ENCODE measurements at places on chromosomes 12 and 14.

- no peak for DNase-seq
Observed at GRCh38 chr12:56699020-56699661, 11.1 kb upstream of the PTGES3 start.

DNA sequence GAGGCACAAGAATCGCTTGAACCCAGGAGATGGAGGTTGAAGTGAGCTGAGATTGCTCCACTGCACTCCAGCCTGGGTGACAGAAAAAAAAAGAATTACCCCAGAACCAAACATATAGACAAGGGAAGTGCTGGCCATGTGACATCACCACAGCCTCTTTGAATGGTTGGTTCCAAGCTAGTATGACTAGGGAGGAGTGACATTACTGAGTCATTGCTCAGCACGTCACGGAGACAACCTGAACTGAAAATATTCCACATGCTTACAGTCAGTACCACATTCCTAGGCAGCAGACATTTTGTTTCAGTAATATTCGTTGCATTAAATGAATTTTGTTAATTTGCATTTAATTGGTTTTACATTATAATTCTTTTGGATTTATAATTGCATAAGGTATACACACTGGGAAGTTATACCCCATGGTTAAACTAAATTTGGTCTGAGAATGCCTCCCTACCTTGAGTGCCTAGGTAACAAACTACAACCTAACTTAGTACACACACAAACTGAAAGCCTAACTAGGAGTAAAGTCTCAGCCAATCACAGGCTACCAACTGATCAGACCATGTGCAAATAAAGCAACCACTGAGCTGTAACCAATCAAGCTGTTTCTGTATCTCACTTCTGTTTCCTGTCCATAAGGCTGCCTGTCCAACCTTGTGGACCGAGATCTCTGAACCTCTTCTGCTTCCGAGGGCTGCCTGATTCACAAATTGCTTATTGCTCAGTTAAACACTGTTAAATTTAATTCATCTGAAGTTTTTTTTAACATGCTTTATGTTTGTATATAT, 164.4 kb downstream of the CAND1 start:
- DNase-seq, result no peak

GRCh38 chr14:59256331-59256730, 67.9 kb downstream of the DAAM1 start:
- DNase-seq, result no peak

DNA sequence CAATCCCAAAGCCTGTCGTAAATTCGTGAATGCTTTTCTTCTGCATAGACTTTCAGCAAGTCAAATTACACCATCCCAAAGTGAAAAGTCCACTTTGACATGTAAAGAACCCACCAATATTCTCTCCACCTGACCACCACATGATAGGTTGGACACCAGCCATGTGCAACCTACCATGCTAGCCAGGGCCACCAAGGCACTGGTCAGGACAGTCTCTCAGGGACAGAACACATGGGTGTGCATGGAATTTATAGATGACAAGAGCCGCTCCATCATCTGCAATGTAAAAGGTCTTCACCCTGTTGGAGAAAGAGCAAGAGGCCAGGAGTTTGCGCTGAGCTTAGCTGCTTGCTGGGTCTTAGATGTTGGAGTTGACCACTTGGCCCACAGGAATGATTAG, 5.4 kb upstream of the KRT76 start:
- DNase-seq, result no peak

DNA sequence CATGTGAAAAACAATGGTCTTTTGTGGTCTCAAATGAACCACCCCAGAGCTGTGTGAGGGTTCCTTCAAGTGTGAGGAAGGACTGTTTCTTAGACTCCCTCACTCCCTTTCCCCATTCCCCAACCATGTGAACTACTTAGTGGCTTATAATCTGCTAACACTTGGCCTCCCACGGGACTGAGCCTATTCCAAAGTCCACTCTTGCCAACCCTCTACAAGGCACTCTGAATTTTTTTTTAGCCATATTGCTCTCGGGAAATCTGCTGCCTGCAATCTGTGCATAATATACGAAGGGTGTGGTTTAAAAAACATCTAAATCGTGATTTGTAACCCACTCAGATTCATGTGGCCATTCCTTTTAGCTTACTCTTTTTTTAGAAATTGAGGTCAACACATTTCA, 2.6 kb downstream of the SVOP start:
- DNase-seq, result no peak

DNA sequence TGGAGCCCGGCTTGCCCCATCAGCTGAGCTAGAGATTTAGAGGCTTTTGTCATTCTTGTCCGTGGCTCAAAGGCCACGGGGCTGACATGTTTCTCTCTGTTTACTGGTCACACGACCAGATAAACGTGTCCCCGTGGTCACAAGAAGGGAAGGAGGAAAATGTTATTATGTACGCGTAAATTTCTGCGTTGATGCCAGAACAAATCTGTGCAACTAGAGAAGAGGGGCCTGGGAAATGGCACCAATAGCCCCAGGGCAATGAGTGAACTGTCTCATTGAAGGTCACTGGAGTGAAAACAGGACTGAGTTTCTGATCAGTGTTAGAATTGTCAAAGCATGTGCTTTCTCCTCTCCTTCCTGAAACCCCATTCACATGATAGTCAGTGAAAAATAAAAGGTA, 25.3 kb downstream of the OAS2 start:
- DNase-seq, result no peak

- no peak for DNase-seq
Observed at GRCh38 chr14:33958605-33959226, 7.8 kb upstream of the EGLN3 start.

GRCh38 chr12:77648716-77649115, 182.0 kb upstream of the NAV3 start:
- no peak for DNase-seq

GRCh38 chr12:116771651-116772050, 33.5 kb downstream of the RNFT2 start:
- DNase-seq, result no peak

DNA sequence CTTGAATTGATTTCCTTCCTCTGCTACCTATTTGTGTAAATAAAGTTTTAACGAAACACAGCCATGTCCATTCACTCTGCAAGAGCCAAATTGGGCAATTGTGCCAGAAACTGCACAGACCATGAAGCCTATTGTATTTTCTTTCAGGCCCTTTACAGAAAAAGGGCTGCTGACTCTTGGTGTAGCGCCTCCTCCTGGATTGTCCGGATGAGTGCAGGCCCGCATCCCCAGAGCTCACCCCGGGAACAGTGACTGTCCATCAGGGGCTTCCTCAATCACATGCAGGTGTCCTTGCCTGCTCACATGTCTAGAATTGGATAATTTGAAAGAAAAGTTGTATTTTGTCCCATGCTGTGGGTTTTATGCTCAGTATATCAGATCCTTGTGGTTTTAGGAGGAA, 1282.2 kb downstream of the AACS start:
- no peak for DNase-seq

GRCh38 chr14:90578283-90578985, 181.6 kb downstream of the CALM1 start:
- no peak for DNase-seq

GRCh38 chr14:68293404-68293803, 473.8 kb downstream of the RAD51B start:
- no peak for DNase-seq

- DNase-seq, result no peak
Observed at GRCh38 chr12:122545855-122546254, 18.8 kb downstream of the KNTC1 start.

- no peak for DNase-seq
Observed at GRCh38 chr14:50007123-50007903, 109.1 kb downstream of the VCPKMT start.

DNA sequence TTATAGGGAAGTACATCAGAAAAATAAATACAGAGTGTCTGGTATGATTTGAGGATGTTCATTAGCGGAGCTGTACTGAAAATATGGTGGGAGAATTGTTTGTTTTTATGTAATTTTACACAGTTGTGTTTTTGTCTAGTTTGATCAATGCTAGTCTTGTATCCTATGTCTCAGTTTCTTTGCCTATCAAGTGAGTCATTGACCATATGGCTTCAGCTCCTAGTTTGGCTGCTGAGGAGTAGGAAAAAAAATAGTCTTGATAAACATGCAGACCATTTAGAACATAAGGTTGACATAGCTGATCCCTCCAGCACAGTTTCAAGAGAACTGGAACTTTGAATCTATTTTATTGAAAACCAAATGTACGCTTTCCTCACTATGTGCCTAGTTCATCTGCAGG, 1292.1 kb upstream of the FLRT2 start:
- DNase-seq, result no peak

- DNase-seq, result no peak
Observed at GRCh38 chr12:5758347-5758746, 186.7 kb downstream of the ANO2 start.

- DNase-seq, result peak; percentile 10
Observed at GRCh38 chr14:99026471-99026870, 245.5 kb downstream of the BCL11B start.

GRCh38 chr14:99896361-99896760, 103.1 kb downstream of the EML1 start:
- DNase-seq, result no peak

GRCh38 chr12:112126000-112126438, 659 bp downstream of the TRAFD1 start:
- no peak for DNase-seq

DNA sequence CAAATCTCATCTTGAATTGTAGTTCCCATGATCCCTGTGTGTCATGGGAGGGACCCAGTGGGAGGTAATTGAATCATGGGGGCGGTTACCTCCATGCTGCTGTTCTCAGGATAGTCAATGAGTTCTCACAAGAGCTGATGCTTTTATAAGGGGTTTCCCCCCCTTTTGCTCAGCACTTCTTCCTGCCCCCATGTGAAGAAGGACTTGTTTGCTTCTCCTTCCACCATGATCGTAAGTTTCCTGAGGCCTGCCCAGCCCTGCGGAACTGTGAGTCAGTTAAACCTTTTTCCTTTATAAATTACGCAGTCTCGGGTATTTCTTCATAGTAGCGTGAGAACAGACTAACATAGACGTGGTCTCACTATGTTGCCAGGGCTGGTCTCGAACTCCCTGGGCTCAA, 56.1 kb upstream of the EIF5 start:
- DNase-seq, result no peak

- no peak for DNase-seq
Observed at GRCh38 chr14:35829449-35829848, 3.3 kb downstream of the BRMS1L start.

DNA sequence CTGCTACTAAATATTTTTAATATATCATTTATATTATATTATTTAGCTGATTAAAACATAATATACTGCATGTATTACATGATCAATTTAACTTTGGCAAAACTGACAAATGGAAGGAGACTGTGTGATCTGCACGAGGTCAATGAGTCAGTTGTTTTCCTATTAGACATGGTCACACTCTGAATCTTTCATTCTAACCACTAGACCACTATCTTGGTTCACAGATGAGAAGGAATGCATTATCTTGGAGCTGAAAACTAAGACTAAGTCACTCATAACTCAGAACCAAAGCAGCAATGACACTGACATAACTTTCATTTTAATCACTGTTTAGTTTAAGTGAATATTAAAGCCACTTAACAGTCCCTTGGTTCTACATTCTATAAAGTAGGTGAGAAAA, 37.4 kb downstream of the GNPTAB start:
- no peak for DNase-seq

- no peak for DNase-seq
Observed at GRCh38 chr12:82880442-82880901, 193.8 kb downstream of the TMTC2 start.

GRCh38 chr14:73809391-73809790, 42.2 kb upstream of the PTGR2 start:
- DNase-seq, result no peak

DNA sequence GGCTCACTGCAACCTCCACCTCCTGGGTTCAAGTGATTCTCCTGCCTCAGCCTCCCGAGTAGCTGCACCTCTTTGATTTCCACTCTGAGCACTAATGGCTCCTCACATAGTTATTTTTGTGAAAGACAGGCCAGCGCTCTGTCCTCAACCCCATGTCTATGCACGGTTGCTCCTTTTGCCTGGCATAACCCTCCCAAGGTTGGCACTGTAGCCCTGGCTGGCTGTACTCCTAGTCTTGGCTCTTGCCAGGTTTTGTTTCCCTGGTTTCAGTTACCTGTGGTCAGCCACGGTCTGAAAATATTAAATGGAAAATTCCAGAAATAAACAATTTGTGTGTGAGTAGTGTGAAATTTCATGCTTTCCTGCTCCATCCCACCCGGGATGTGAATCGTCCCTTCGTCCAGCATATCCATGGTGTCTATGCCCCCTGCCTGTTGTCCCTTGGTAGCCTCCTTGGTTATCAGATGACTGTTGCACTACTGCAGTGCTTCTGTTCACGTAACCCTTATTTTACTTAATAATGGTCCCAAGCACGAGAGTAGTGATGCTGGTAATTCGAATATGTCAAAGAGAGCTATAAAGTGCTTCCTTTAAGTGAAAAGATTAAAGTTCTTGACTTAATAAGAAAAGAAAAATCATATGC, 12.3 kb upstream of the DCD start:
- DNase-seq, result no peak

GRCh38 chr14:23910101-23910875, 43.3 kb upstream of the DHRS4 start:
- peak; percentile 7 for DNase-seq

- no peak for DNase-seq
Observed at GRCh38 chr12:107364875-107365518, 271.6 kb upstream of the CRY1 start.

- peak; percentile 22 for DNase-seq
Observed at GRCh38 chr14:24274101-24274543, 2.7 kb upstream of the RABGGTA start.

DNA sequence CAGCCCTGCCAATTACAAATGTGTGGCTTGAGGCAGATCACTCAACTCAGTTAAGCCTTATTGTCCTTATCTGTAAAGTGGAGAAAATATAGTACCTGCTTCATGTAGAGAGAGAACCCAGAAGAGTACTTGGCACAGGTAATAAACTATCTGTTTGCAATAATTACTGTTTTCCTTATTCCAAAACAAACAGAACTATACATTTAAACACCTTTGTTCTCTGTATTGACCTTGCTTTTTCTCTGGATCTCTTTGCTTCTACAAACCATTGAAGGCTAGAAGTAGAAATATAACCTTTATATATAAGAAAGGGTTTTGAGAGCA, 70.8 kb upstream of the SRSF5 start:
- no peak for DNase-seq

DNA sequence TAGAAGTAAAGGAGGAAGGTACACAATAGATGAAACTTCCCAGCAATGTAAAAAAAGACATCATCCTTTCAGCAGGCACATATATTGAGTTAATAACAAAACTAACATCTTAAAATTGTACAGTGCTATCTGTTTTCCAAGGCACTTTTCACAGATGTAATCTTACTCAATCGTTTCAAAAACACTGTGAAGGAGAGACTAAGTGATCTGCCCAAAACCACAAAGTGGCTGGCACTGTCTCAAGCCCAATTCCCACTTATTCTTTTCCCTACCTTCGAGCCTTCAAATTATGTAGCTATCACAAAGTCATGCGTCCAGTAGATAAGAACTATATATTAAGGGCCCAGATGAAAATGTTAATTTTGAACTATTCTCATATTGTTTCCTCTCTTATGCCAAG, 193.6 kb upstream of the RASSF8 start:
- no peak for DNase-seq

- no peak for DNase-seq
Observed at GRCh38 chr12:95131589-95132340, 58.3 kb upstream of the NR2C1 start.
